Stimulated activated CD8-positive, alpha-beta memory T cell treated with anti-CD3 and anti-CD28 coated beads, Interleukin-15, amount 100 ng/mL, for 48 hours (primary cell): ENCODE measurements at places on chromosomes 16 and 17.

DNA sequence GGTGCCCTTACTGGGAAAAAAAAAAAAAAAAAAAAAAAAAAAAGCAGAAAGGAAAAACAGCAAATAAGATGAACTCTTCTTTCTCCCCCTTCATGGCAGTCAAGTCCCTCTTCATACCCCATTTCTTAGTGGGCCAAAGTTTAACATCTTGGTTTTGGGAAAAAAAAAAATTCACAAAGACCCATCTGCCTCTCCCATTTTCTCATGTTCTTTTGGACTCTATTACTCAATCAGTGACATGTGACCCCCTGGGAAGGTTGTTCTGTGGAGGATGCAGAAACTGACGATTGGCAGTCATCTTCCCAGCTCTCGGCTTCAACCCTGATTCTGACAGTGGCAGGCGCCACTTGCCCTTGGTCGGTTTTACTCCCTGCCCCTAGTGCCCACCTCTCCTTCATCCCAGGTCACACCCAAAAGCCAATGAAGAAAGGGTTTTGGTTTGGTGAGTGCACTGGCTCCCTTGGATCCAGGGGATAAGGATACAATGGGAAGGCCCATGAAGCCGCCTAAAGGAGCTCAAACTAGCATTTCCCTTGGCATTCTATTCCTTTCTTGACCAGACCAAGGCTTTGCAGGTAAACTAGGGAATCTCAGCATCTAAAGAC lies 60.7 kb upstream of the TBX2 start:
- no peak for DNase-seq

DNA sequence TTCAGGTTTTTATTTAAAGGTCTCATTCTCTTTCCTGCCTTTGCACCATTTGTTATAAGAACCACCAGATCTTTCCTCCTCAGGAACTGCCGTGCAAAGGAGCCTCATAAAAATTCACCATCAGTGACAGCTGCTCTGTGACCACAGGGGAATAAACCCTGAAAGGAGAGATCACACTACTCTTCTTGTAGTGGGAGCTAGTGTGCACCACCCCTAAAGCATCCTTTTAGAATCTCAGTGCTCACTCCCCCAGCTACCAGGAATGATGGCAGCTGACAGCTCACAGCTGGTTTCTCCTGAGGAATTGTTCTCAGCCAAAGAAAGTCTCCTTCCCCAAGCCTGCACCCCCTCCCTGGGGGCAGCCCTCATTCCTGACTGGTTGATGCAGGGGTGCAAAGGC lies 18.7 kb downstream of the VAT1L start:
- DNase-seq = no peak

DNA sequence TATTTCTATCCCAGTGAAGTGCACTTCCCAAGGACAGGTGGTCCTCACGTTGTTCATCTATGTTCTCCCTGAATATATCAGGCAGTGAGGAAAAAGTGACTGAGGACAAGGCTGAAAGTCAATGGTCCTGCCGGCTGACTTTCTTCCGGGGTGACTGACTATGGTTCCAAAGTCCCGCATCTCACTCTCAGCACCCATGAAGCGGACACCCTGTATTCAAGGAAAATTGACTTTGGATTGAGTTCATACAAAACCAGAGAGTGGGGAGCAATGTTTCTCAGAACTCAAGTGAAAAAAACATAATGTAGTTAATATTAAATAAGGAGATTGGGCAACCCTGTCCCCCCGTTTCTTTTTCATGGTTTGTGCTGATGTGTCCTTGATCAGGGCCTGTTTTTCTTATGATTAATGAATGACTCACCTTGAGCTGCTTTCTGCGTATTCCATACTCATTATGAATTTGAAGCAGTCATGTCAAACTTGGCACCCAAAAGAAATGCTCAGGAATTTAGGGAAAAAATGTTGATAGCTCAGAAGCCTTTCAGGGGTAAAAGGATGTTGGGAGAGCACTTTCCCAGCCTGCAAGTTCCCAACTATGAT lies 184.0 kb downstream of the CYLD start:
- DNase-seq = no peak

GRCh38 chr16:10564591-10564990 lies 15.8 kb downstream of the EMP2 start:
- DNase-seq = no peak

- DNase-seq = no peak
Observed at GRCh38 chr16:79801646-79802045, 201.1 kb upstream of the MAF start.

GRCh38 chr17:68036304-68037147 lies 991 bp downstream of the KPNA2 start:
- no peak for DNase-seq

DNA sequence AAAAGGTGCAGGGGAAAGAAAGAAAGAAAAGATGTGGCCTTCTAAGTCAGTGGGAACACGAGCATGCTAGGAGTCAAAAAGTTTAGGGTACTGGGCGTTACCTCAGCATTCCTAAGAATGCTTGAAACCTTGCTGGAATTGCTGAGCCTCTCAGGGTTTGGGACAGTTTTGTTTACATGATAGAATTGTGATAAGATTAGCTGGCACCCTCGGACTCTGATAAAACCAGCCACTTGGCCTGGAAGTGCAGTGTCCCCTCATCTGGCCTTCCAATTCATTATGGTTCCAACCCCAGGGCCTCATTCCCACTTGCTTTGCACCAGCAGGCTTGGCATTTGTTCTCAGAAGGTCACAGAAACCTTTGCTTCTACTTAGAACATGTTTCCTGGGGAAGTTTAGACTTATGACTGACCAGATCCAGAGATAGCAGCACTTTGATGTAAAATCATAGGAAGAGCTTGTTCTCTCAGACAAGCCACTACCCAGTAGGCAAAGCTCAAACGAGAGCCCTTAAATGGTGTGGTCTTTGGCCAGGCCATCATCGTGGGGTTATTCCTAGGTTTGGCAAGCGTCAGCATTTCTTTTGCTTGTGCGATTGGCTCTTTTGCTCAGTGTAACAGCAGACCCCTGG lies 8.0 kb downstream of the SGF29 start:
- DNase-seq = no peak

DNA sequence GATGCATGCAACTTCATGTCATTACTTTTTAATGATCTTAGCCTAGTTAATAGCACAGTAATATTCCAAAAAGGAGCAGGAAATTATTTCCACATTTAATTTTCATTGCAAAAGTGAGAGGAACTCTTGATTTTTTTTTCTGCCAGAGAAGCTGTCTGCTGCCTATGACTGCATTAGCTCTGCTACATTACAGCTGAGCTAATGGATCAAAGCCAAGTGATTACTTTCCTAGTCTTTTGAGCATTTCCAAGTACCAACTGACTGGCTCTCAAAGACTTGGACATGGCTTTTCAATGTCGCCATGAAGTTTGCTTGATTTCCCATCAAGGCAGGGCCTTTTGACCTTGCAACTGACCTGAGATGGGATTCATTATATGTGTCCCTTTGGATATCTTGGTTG lies 356.6 kb upstream of the XYLT1 start:
- DNase-seq = no peak

- DNase-seq = no peak
Observed at GRCh38 chr17:58354541-58355216, 2.7 kb upstream of the SUPT4H1 start.

DNA sequence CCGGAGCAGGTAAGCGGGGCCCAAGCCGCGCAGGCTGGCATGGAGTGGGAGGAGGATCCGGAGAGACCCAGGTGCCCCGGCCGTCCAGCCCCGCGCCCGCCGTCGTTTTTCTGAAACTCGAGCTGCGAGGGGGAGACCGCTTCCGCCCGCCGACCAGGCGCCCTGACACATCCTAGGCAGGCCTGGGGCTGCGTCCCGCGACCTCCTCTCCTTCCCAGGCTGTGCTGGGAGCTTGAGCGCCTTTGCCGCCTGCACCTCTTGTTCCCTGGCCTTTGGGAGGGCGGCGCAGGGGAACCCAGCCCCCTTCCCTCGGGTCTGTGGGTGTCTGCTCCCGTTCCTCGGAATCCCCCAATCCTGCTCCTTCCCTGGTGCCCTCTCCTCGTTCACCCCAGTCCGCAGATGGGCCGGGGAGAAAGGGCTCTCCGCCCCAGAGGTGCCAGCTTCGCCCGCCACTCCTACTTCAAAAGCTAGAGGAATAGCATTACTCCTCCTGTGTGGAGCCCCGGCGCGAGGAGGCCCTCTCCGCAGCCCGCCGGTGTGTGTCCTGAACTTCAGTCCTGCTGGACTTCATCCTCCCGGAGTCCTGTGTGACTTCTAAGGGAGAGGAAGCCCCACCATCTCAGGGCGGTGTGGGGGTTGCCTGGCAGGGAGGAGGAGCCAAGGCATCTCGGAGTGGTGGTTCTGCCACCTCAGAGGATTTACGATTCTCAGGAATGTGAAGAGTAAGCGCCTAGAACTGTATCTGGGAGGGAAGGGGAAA lies 1.0 kb downstream of the NHERF1 start:
- peak; percentile 40 for DNase-seq

GRCh38 chr16:51637770-51638094 lies 486.7 kb upstream of the SALL1 start:
- DNase-seq = no peak

- no peak for DNase-seq
Observed at GRCh38 chr16:1469693-1470201, 5.1 kb downstream of the CLCN7 start.

- DNase-seq = no peak
Observed at GRCh38 chr17:67865438-67865837, 40.1 kb downstream of the BPTF start.

DNA sequence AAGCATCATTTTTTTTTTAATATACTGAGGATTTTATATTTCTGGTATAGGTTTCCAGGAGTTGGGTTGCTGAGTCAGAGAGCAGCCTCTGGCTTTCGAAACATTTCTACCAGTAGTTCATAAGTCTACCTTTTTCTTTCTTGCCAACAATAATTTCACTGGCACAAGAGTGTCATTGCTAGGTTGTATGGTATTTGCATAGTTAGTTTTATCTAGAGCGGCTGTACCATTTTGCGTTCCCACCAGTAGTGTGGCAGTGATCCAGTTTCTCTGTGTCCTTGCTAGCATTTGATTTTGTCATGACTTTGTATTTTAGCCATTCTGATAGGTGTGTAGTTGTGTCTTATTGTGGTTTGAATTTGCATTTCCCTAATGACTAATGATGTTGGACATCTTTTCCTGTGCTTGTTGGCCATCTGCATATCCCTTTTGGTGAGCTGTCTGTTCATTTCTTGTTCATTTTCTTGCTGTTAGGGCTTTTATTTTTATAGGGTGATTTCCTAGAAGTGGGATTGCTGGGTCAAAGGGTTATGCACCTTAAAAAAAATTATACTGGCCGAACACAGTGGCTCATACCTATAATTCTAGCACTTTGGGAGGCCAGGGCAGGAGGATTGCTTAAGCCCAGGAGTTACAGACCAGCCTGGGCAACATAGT lies 39.9 kb downstream of the SNX29 start:
- DNase-seq = no peak

DNA sequence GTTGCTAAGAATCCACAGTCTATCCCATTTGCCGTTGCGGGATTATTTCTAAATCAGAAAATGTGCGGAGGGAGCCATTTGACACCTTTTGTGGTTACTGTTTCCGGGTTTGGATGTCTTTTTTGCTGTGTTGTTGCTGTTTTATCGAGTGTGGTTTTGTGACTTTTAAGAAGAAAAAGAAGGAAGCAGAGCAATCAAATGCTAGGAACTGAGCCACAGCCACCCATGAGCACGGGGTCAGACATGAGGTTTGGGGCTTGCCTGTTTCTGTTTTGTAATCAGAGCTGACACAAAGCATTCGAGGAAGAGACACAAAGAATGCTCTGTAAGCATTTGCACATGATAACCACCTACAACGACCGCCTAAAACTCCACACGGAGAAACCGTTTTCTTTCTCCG lies 53.1 kb upstream of the CHMP6 start:
- peak; percentile 8 for DNase-seq

GRCh38 chr17:57440522-57441269 lies 184.4 kb downstream of the MSI2 start:
- DNase-seq = peak; percentile 80

DNA sequence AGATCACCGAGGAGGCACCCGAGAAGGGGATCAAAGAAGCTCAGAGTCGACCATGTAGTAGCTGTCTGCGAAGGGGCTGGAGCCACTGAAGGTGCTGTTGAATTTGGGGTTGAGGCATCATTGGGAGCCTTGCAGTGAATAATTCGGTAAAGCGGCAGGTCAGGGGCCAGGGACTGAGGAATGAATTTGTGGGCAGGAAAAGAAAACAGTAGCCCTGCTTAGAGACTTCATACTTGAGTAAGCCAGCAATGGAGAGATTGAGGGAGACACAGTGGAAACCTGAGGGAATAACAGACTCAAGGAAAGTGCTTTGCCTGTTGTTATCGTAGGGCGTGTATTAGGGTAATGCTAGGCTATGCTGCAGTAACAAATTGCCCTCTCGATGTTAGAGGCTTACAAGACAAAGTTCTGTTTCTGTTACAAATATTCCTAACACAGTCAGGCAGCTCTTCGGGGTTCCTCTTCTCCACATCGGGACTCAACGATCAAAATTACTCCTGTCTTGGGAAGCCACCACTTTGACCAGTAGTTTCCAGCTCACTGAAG lies 13.4 kb upstream of the HERPUD1 start:
- DNase-seq = no peak

DNA sequence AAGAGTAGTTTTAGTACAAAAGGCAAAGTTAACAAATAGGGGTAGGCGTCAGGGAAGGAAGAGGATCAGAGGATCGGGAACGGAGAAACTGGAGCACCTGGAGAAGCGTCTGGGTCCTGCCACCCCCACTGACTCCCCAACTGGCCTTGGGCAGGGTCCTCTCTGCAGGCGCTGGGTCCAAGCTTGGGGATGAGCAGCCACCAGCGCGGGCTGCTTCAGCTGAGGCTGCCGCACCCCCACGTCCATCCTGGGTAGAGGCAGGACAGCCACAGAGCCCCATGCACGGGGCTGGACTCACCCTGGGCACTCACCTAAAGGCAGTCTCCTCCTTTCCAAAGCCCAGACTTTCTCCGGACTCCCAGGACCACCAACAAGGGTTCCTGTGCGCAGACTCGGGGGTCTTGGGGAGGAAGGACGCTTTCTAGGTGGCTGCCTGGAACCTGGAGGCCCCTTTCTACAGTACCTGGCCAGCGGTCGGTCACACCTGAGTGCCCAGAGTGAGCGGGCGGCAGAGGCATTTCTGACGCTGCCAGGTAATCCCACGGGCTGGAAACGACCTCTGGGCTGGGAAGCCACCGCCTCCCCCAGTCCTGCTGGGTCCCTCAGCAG lies 1.1 kb downstream of the HS3ST6 start:
- DNase-seq = no peak

GRCh38 chr16:22857296-22858025 lies 43.5 kb downstream of the HS3ST2 start:
- no peak for DNase-seq

GRCh38 chr17:13016881-13017654 lies 759 bp downstream of the ELAC2 start:
- DNase-seq = peak; percentile 10
